ENCODE measurements at places on chromosomes 11 and 22. TPM values are rescaled to one million over a fixed set of nuclear protein-coding genes. Genes with fewer than 3 reads are reported as not detected.

- DNase-seq, result no peak
These were observed 23.6 kb upstream of the PDE2A start for GRCh38 chr11:72697814-72698213.

DNA sequence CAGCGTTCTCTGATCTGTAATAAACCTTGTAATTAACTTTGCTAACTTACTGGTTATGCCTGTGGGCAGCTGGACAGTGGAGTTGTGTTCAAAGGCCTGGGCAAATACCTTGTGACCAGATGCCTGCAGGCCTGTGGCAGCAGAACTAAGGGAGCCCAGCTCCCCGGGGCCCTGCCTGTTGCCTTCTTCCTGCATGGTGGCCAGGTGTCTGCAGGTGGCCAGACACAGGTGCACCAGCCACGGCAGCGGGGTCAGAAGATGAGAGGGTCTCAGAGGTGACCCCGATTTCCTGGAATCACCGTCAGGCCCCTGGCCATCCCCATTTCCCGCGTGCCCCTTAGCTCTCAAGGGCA lies 127.2 kb downstream of the OSBP2 start:
- no peak for DNase-seq

- DNase-seq, result peak; percentile 70
These were observed 1.1 kb upstream of the FBXO7 start for GRCh38 chr22:32473388-32473952.

- no peak for DNase-seq
These were observed 67.8 kb downstream of the FCHSD2 start for GRCh38 chr11:73074319-73074718.

- no peak for DNase-seq
These were observed 145.7 kb downstream of the TENM4 start for GRCh38 chr11:79294845-79295731.

Gene PTPN5
- total RNA-seq, result not detected

All from IMR-90 (cell line).